ENCODE measurements at places on chromosomes 7 and 10. TPM values are rescaled to one million over a fixed set of nuclear protein-coding genes. Genes with fewer than 3 reads are reported as not detected.

Gene MCU
- 39.2 TPM for polyA plus RNA-seq

Gene EBLN1
- polyA plus RNA-seq = not detected

Gene TEX36
- not detected for polyA plus RNA-seq

Gene AMZ1
- 4.2 TPM for polyA plus RNA-seq

Gene CCZ1B
- 102 TPM for polyA plus RNA-seq

Gene GRM3
- polyA plus RNA-seq = 28.4 TPM

Gene CHST15
- 33.8 TPM for polyA plus RNA-seq

Gene ANXA7
- polyA plus RNA-seq = 59.2 TPM

Gene ZPBP
- polyA plus RNA-seq = 0.45 TPM

Gene ABCF2
- 35.8 TPM for polyA plus RNA-seq

Gene SPRN
- 42.5 TPM for polyA plus RNA-seq

Gene TRAPPC14
- polyA plus RNA-seq = 54.1 TPM

Gene FAM131B
- 112 TPM for polyA plus RNA-seq

Gene SLC16A12
- polyA plus RNA-seq = 4.9 TPM

Gene RET
- polyA plus RNA-seq = 40.3 TPM

Data from spinal cord (tissue), 10 donors.